Adrenal gland (tissue), 19 donors: ENCODE measurements at places on chromosomes 7 and 10.

GRCh38 chr10:68230268-68230667 is 1.6 kb downstream of the ATOH7 start:
- DNase-seq = no peak

DNA sequence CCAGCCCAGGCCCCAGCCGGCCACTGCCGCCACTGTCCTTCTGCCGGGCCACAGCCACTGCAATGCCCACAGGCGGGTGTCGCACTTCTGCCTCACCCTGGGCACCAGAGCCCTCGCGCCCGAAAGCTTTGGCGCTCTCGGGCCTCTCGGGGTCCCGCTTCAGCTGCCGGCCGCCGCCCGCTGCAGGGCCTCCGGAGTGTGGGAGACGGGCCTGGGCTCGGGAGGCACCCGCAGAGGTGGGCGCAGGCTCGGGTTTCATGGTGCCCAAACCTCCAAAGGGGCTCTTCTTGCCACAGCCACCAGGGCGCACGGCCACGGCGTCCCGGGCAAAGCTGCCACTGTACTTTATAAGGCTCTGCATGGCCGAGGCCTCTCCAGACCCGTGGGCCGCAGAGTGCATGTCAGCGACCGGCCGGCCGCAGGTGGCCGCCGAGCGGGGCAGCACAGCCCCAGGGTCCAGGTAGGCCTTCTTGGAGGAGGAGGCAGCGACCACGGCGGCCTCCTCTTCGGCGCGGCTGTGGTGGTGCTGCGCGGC is 35.9 kb downstream of the TNRC18 start:
- DNase-seq = no peak

- DNase-seq = no peak
These were observed at the start of gene MALRD1 for GRCh38 chr10:19048489-19048888. MALRD1 (plus strand) TSS chr10:19048801; CDS start chr10:19048939, 138 bp downstream.

DNA sequence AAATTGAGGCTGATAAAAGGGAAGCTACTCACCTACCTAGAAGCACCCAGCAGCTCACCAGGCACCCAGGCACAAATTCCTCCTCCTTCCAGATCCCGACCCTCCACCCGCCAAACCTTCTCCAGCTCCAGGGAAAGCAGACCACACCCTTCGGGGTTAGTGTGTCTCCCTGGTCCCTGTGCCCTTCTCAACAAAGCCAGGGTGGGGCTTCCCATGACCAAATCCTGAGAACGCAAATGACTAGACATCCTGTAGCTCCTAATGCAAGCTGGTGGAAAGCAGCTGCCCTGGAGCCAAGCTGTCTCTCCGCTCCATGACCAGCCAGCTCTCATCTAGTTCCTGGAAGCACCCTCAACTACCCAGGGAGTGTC is 4.4 kb downstream of the TBX20 start:
- DNase-seq = no peak

GRCh38 chr7:85392789-85393188 is 205.9 kb upstream of the SEMA3D start:
- no peak for DNase-seq
